Ovary (tissue), 10 donors: ENCODE measurements at places on chromosomes 4 and X. TPM values are rescaled to one million over a fixed set of nuclear protein-coding genes. Genes with fewer than 3 reads are reported as not detected.

GRCh38 chrX:21907260-21907659 is 33.2 kb upstream of the SMS start:
- no peak for DNase-seq

- DNase-seq = no peak
Observed at GRCh38 chrX:30812326-30812725, 76.7 kb downstream of the TAB3 start.

Gene TAPT1
- 34.7 TPM for total RNA-seq

- DNase-seq = no peak
Observed at GRCh38 chr4:38605753-38606586, 58.0 kb upstream of the KLF3 start.
